ENCODE measurements at places on chromosomes 11 and 22. TPM values are rescaled to one million over a fixed set of nuclear protein-coding genes. Genes with fewer than 3 reads are reported as not detected.

DNA sequence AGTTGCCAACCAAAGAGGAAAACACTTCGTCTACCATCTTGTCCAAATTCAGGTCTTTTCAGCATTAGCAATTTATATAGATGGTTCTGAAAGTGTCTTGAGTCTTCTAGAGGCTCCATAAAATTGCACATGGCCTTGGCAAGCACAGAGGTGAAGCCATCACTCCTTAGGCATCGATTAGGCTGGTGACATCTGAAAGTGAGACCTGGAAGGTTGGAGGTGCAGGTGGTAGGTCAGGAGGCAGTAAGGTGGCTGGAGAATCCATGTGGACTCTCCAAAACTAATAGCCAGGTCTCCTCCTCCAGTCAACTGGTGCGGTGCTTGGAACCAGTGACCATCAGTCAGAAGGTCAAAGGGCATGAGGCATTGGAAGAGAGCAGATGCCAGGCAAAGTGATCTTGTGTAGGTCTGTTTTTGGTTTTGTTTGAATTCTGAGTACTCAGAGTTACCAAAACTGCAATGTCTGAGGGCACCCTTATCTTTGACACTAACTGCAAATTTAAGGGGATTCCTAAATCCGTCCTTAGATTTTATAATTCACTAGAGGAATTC lies 6.6 kb upstream of the APOL2 start:
- no peak overlapping the region for H3K4me3 ChIP-seq
- DNase-seq: no peak
- H3K36me3 ChIP-seq: peaks cover 2% of the 10 kb centered on the region
- H3K27me3 ChIP-seq: peaks cover 2% of the 10 kb centered on the region
- H3K4me1 ChIP-seq: peaks cover 2% of the 10 kb centered on the region
- no peak overlapping the region for H3K27ac ChIP-seq

GRCh38 chr11:128757235-128757711 lies 63.4 kb downstream of the FLI1 start:
- H3K4me1 ChIP-seq: peaks cover 59% of the 10 kb centered on the region
- peak overlapping the region; percentile 37 for H3K4me3 ChIP-seq
- peak overlapping the region; percentile 90 for H3K27ac ChIP-seq
- H3K36me3 ChIP-seq: peaks cover 42% of the 10 kb centered on the region

- H3K36me3 ChIP-seq: no peaks in the 10 kb centered on the region
- no peak overlapping the region for H3K4me3 ChIP-seq
- H3K27ac ChIP-seq: peak overlapping the region; percentile 5
- peak; percentile 69 for DNase-seq
- H3K27me3 ChIP-seq: no peaks in the 10 kb centered on the region
These were observed 998 bp downstream of the BAIAP2L2 start for GRCh38 chr22:38109371-38110001.

DNA sequence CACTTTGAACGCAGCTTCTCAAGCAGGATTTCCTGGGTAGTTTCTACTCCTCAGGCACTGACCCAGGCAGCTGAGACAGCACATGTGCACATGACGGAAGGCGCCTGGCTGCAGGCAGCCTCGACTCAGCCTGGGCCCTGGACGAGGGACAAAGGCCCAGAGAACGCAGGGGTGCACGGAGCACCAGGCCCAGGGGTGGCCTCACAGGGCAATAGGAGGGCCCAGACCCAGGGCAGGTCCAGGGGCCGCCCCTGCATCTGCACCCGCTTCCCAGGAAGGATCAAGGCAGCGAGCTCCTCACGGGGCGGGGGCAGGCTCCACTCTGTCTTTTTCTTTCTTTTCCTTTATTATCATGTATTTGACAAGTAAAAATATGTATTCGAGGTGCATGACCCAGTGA lies 208.4 kb downstream of the BRD1 start:
- H3K4me1 ChIP-seq: no peaks in the 10 kb centered on the region
- no peak overlapping the region for H3K4me3 ChIP-seq
- no peak for DNase-seq
- no peaks in the 10 kb centered on the region for H3K27me3 ChIP-seq
- no peak overlapping the region for H3K27ac ChIP-seq

GRCh38 chr22:43508489-43508888 lies 96.7 kb downstream of the MPPED1 start:
- no peak overlapping the region for H3K4me3 ChIP-seq
- H3K27me3 ChIP-seq: no peaks in the 10 kb centered on the region
- no peaks in the 10 kb centered on the region for H3K4me1 ChIP-seq

DNA sequence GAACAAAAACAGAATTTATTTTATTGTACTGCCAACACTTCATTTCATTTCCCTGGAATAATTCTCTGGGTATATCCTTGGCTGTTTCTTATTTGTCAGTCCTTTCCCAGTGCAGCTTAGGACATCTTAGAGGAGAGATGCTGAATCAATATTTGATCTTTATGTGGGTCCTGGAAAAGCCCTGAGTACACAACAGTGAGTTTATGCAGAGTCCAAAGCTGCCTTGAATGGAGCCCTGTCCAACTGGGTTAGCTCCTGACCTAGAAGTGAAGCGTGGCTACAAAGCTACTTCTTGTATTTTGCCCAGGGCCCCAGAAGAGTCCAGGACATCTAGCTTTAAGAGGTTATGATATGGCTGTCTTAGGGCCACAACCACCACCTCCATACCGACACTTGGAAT lies 378.0 kb upstream of the FAT3 start:
- no peak overlapping the region for H3K4me3 ChIP-seq
- no peaks in the 10 kb centered on the region for H3K4me1 ChIP-seq
- H3K27ac ChIP-seq: no peak overlapping the region

DNA sequence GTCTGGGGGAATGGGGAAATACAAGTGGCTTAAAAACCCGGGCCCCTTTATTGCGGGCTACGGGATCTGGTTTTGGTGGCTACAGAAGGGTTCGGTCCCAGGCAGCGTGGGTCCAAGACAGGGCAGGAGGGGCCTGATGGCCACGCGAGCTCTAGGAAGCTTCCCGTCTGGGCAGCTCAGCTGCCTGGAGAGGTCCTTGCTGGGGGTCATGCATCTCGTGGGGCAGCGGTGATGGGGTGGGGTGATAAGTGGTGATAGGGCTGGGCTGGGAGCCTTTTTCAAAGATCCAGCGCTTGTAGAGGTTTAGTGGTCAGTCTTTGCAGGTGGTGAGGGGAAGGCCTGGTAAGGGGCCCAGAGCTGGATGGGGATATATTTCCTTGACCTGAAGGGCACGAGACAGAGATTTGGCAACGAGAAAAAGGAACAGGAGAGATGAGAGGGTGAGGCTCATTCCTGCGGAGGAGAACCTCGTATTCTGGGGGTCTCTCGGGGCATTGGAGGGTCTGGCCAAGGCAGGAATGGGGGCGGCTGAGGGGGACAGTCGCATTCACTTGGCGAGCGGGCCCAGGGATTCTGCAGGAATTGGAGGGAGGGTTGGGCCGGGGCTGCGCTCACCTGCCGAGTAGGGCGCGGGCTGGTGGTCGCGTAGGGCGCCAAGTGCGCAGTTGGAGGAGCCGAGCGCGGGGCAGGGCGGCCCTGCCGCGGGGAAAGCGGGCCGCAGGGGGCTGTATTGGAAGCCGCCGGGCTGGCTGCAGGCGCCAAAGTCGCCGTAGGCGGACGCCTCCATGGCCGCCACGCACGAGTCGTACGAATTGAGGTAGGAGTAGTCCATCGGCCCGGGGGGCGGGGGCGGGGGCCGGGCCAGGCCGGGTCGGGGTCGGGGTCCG lies 560 bp downstream of the PHOX2A start:
- peaks cover 18% of the 10 kb centered on the region for H3K4me1 ChIP-seq
- H3K27me3 ChIP-seq: peaks cover 53% of the 10 kb centered on the region
- peak overlapping the region; percentile 35 for H3K4me3 ChIP-seq
- H3K36me3 ChIP-seq: peaks cover 12% of the 10 kb centered on the region
- H3K27ac ChIP-seq: no peak overlapping the region
- DNase-seq: no peak

DNA sequence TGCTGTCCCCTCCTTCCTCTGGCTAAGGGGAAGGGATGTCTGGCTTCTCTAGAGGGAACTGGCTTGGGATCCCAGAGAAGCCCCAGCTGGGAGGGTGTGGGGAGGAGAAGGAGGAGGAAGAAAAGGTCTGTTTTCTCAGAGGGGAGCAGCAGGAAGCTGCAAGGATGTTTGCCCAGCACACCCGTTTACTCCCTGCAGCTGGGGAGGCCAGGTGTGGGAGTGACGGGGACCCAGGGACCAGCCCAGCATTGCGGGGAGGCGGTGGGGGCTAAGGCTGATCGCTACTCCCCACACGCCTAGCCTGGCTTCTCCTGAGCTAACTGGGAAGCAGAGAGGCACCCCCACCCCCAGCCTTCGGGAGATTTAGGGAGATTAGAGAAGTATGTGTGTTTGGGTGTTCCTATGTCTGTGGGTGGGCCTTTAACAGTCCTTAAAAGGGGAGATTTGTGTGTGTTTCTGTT lies 3.9 kb downstream of the CREB3L1 start:
- no peak overlapping the region for H3K27ac ChIP-seq
- no peak overlapping the region for H3K4me3 ChIP-seq
- H3K36me3 ChIP-seq: no peaks in the 10 kb centered on the region
- peaks cover 67% of the 10 kb centered on the region for H3K27me3 ChIP-seq

OR4C45 gene
- total RNA-seq: not detected

All from activated CD4-positive, alpha-beta T cell treated with anti-CD3 and anti-CD28 coated beads, Interleukin-2, amount 10 ng/mL, durations not matched to agents 24 days and 14 days (primary cell).